ENCODE measurements at places on chromosomes 1 and 21. TPM values are rescaled to one million over a fixed set of nuclear protein-coding genes. Genes with fewer than 3 reads are reported as not detected.

Gene PM20D1
- 1.4 TPM for total RNA-seq

Gene ZFP69
- 1.6 TPM for total RNA-seq

Gene RNF186
- not detected for total RNA-seq

- no peaks in the 10 kb centered on the region for H3K36me3 ChIP-seq
- no peaks in the 10 kb centered on the region for H3K27me3 ChIP-seq
- no peak overlapping the region for H3K27ac ChIP-seq
- no peak overlapping the region for H3K4me3 ChIP-seq
Observed at GRCh38 chr1:32885676-32886003, 651 bp upstream of the HPCA start.

DNA sequence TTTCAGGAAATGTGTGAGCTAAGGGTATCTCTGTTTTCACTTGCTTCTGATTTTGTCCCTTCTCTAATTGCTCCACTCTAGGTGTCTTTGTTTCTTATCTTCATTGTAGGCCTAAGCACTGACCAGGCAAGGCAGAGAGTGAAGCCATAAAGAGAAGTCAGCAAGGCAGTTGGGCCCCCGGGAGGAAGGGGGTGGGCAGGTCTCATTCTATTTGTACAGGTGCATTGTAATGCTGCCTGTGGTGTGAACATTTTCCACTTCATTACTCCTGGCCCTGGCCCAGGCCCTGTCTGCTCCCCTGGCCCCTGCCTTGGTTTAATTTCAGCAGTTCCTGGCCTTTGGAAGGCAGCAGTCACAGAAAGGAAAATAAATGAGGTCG, 86.4 kb upstream of the JUN start:
- H3K27me3 ChIP-seq: no peaks in the 10 kb centered on the region
- H3K36me3 ChIP-seq: no peaks in the 10 kb centered on the region
- H3K4me1 ChIP-seq: peaks cover 23% of the 10 kb centered on the region
- DNase-seq: no peak
- H3K4me3 ChIP-seq: no peak overlapping the region

- no peak for DNase-seq
- no peaks in the 10 kb centered on the region for H3K4me1 ChIP-seq
- H3K4me3 ChIP-seq: no peak overlapping the region
- H3K36me3 ChIP-seq: no peaks in the 10 kb centered on the region
Observed at GRCh38 chr1:197995408-197996258, 78.5 kb downstream of the LHX9 start.

GRCh38 chr1:174953285-174954072, 46.3 kb upstream of the CACYBP start:
- no peaks in the 10 kb centered on the region for H3K27me3 ChIP-seq
- no peak overlapping the region for H3K4me3 ChIP-seq
- H3K27ac ChIP-seq: no peak overlapping the region
- peaks cover 30% of the 10 kb centered on the region for H3K4me1 ChIP-seq
- H3K36me3 ChIP-seq: no peaks in the 10 kb centered on the region

GRCh38 chr1:241131636-241132194, 225.3 kb downstream of the RGS7 start:
- H3K4me1 ChIP-seq: no peaks in the 10 kb centered on the region
- no peak for DNase-seq
- H3K27ac ChIP-seq: no peak overlapping the region

GRCh38 chr1:192802406-192802805, 6.4 kb upstream of the RGS2 start:
- H3K27me3 ChIP-seq: no peaks in the 10 kb centered on the region
- no peaks in the 10 kb centered on the region for H3K4me1 ChIP-seq
- no peak for DNase-seq

DNA sequence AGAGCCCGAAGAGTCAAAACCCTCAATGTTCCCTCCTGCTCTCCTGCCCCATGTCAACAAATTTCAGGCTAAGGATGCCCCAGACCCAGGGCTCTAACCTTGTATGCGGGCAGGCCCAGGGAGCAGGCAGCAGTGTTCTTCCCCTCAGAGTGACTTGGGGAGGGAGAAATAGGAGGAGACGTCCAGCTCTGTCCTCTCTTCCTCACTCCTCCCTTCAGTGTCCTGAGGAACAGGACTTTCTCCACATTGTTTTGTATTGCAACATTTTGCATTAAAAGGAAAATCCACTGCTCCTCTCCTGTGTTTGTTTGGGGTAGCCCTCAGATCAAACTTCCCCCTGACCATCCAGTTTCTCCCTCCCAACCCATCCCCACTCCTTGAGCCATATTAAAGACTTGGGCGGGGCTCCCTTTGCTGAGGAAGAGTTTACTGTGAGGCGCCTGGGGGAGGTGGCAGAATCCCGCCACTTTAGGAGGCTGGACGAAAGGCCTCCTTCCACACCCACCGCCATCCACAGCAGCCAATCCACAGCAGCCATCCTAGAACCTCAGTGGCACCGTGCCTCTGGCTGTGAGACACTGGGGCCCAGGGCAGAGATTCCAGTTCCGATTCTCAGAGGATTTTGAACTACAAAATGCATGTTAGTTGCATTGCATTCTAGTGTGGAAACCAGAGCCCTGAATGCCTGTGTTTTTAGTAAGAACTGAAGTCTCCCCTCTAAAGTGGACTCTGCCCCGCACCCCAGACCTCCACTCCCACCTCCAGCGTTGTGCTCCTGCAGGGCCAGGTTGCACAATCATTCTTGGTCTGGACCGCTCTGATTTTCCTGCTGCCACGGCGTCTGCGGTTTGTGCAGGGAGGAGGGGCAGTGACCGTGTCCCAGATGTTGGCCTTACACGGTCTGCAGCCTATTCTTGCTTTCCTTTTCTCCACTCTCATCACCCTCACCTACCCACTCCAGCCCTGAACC, 3.0 kb downstream of the OLFML3 start:
- H3K27ac ChIP-seq: peak overlapping the region; percentile 51
- DNase-seq: peak; percentile 79
- no peaks in the 10 kb centered on the region for H3K36me3 ChIP-seq
- no peaks in the 10 kb centered on the region for H3K27me3 ChIP-seq
- H3K4me3 ChIP-seq: peak overlapping the region; percentile 21
- peaks cover 49% of the 10 kb centered on the region for H3K4me1 ChIP-seq

- H3K4me1 ChIP-seq: peaks cover 9% of the 10 kb centered on the region
- H3K27ac ChIP-seq: no peak overlapping the region
- H3K27me3 ChIP-seq: no peaks in the 10 kb centered on the region
- no peak overlapping the region for H3K4me3 ChIP-seq
- no peak for DNase-seq
Observed at GRCh38 chr21:36551731-36552433, 72.0 kb upstream of the CLDN14 start.

DNA sequence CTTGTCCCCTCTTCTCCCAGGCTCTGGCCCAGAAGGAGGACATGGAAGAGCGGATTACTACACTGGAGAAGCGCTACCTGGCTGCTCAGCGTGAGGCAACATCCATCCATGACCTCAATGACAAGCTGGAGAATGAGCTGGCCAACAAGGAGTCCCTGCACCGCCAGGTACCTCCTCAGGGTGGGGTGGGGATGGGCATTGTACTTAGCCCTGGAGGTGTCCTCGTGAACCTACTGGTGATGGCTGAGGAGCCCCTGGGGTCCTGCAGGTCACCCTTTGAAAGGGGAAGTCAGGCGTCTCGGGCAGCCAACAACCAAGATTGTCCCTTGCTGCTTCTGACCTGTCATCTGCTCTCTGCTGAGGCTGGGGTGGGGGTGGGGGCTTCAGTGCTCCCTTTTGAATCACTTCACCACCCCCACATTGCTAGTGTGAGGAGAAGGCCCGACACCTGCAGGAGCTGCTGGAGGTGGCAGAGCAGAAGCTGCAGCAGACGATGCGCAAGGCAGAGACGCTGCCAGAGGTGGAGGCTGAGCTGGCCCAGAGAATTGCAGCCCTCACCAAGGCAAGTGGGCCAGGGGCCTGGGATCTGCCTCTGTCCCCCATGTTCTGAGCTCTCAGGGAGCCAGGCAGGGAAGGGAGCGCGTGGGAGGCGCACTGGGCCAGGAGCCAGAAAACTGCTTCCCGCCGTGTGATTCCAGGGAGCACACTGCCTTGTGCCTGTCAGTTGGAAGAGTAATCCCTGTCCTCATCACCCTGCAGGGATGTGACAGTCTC, 19.7 kb downstream of the PPFIA4 start:
- no peak for DNase-seq
- peaks cover 9% of the 10 kb centered on the region for H3K36me3 ChIP-seq
- no peak overlapping the region for H3K27ac ChIP-seq
- no peaks in the 10 kb centered on the region for H3K4me1 ChIP-seq
- no peak overlapping the region for H3K4me3 ChIP-seq

DNA sequence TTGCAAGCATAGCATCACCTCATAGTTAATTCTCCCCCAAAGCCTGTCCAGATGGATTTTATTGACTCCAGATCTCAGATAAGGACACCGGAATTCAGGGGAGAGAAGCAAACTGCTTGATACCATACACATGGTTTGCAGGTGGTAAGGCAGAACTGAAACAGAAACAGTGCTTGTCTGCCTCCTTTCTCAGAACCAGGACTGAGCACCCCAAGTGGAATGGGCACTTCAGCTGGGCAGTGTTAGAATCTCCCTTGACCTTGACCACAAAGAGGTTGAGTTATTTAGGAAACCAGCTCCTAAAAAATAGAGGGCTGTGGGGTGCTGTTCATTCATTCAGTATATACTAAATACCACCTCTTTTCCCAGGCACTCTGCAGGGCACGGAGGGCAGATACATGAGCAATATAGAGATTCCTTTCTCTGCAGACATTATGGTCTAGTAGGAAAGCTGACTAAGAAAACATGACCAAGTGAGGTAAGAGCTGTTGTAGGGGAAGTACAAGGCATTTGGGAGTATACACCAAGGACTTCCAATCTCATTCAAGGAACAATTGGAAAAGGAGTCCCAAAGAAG, 185.2 kb downstream of the C1orf94 start:
- no peaks in the 10 kb centered on the region for H3K27me3 ChIP-seq
- H3K27ac ChIP-seq: no peak overlapping the region
- no peaks in the 10 kb centered on the region for H3K4me1 ChIP-seq
- no peaks in the 10 kb centered on the region for H3K36me3 ChIP-seq
- H3K4me3 ChIP-seq: no peak overlapping the region
- DNase-seq: no peak

DNA sequence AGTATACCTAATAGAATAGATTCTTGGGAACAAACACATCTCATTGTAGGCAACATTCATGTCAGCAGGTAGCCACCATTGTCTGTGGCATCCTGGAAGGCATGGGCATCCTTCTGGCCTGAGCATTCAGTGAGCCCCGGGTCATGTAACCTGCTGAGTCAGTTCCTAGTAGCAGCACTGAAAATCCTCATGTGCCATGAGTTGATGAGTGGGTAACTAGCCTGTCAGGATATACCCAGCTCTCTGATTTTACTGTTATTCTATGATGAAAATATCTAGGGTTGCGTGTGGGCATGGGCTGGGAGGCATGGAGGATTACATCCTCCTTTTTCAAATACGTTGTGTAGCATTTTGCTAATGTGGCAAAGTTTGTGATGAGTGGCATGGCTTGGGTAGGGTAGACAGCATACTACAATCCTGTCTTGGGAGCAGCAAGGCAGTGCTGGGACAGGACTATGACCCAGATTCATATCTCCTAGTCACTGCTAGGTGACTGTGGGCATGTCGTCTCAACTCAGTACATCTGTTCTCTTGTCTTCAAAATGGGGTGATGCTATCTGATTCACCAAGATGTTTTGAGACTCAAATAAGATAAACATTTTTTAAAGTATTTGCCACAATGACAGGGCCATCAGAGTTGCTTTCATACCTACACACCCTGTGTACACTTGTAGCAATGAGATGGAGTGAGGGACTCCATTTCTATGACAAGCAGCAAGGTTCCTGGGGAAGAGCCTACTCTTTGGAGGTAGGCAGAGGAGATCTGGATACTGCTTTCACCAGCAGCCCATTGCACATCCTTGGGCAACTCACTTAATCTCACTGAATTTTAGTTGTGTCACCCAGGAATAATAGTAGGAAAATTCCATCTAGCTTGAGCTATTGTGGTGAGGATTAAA, 62.5 kb downstream of the CD58 start:
- no peak for DNase-seq
- H3K4me3 ChIP-seq: no peak overlapping the region
- no peaks in the 10 kb centered on the region for H3K36me3 ChIP-seq
- H3K27me3 ChIP-seq: no peaks in the 10 kb centered on the region
- H3K4me1 ChIP-seq: peaks cover 24% of the 10 kb centered on the region

DNA sequence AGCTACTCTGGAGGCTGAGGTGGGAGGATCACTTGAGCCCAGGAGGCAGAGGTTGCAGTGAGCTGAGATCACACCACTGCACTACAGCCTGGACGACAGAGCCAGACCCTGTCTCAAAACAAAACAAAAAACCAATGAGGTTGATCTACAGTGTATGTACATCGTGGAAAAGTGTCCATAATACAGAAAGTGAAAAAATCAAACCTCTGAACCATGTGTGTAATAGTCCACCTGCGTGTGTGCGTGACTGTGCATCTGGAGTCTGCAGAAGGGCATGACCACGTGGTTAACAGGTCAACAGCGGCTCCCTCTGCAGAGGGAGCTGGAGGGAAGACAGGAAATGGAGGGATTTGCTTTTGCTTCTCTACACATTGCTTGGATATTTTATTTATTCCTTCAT, 32.4 kb upstream of the ENO1 start:
- no peak overlapping the region for H3K4me3 ChIP-seq
- no peaks in the 10 kb centered on the region for H3K36me3 ChIP-seq
- H3K4me1 ChIP-seq: no peaks in the 10 kb centered on the region
- H3K27ac ChIP-seq: no peak overlapping the region
- DNase-seq: no peak

DNA sequence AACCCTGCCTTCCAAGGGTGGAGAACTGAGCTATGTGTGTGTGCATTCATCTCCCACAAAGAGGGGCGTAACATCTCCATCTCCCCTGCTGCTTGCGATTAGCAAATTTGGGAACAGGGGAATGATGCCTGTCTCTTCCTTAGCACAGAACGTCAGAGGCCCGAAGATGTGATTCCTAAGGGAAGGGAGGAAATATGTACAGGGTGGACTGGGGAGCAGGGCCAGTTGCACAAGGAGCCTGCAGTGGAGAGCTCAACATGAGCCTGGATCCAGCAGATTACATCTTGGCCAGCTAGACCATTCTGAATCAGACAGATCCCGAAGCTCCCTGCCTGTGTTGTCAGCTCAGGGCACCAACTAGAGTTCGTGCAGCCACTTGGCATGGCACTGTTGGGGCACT, 118.1 kb downstream of the NGF start:
- peak overlapping the region; percentile 43 for H3K27ac ChIP-seq
- no peaks in the 10 kb centered on the region for H3K36me3 ChIP-seq
- no peaks in the 10 kb centered on the region for H3K4me1 ChIP-seq
- H3K4me3 ChIP-seq: no peak overlapping the region
- no peaks in the 10 kb centered on the region for H3K27me3 ChIP-seq

- no peaks in the 10 kb centered on the region for H3K27me3 ChIP-seq
- H3K36me3 ChIP-seq: no peaks in the 10 kb centered on the region
- DNase-seq: no peak
- no peaks in the 10 kb centered on the region for H3K4me1 ChIP-seq
- H3K4me3 ChIP-seq: no peak overlapping the region
- H3K27ac ChIP-seq: no peak overlapping the region
Observed at GRCh38 chr1:187408212-187409004, 579.7 kb downstream of the PLA2G4A start.

DNA sequence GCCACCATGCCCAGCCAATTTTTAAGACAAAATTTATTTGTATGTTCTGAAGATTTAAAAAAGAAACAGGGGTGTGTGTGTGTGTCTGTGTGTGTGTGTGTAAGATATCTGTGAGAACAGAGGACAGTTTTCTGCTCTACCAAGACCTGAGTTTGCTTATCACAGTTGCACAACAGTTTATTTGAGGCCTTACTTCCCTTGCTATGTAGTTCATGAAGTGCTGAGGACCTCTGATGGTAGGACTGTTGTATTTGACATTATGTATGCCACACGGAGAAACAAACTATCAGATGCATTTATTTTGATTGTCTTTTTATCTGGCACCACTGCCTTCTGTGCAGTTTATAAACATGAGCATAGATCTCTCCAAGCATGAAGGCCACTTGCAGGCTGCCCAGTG, 355.2 kb downstream of the PBX1 start:
- H3K27ac ChIP-seq: no peak overlapping the region
- no peak for DNase-seq
- no peaks in the 10 kb centered on the region for H3K4me1 ChIP-seq
- no peaks in the 10 kb centered on the region for H3K36me3 ChIP-seq
- H3K27me3 ChIP-seq: no peaks in the 10 kb centered on the region

Data from right atrium auricular region (tissue), 2 donors.